ENCODE measurements at places on chromosomes 11 and 22.

GRCh38 chr22:28864878-28865596 is 18.3 kb upstream of the ZNRF3 start:
- DNase-seq: no peak

DNA sequence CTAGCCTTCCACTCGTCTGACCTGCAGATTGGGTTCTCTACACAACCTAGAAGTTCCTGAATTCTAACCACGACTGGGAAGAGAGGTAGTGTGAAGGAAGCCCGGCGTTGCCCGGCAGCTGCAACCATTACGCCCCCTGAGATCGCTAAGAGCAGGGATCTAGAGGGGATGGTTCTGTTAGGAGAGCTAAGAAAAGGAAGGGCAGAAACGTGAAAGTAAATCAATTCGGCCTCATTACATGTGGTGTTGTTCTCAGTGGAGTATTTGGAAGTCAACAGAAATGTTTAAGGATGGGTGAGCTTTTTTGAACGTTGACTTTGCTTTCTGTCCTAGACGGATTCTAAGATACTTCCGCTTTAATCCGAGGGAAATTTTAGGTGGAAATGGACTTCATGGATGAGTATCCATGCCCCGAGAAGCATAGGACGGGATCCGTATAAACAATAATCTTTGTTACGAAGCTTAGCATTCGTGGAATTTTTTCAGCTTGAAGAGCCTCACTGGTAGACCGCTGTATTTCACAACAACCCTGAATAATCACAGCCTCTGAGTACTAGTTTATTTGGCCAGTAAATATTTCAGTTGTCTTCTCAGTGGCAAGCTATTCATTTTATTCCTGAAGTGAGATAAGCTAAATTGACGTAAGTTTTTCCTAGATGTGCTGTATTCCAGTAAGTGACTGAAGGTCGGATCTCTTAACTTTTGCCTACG is 629 bp downstream of the ATP5MG start:
- no peak for DNase-seq

- DNase-seq: no peak
These were observed 1.2 kb downstream of the CAPN5 start for GRCh38 chr11:77067861-77068443.

DNA sequence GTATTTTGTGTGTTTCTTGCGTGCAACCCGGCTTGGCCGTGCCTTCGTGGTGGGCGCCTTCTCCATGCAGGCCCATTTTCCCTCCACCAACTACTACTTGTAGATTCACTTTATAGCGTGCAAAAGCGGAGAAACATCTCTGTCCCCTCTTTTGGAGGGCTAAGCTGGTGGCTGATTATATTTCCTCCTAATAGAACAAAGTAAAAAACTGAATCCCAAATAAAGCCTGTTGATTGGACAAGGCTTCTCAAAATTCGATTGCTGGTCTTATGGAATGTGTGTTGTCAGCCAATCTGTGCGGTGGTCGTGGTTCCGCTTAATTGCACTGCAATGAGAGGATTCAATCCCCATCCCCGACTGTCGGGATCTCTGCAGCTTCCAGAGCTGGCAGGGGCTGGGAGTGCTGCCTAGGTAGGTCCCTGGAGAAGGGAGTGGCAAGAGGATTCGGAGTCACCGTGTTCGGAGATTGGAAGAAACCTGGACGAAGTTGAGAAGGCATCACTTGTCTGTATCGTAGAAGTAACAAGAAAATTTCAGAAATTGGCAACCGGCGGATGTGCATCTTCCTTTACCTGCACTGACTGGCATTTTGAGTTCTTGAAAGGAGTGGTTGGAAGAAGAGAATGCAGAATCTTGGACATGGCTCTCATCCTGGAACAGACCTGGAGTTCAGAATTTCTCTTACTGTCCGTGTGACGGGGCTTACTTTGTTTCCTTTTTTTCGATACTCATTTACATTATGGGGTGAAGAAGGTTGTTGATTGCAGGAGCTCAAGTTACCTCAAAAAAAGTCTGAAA is 1.1 kb downstream of the HMGXB4 start:
- DNase-seq: no peak

DNA sequence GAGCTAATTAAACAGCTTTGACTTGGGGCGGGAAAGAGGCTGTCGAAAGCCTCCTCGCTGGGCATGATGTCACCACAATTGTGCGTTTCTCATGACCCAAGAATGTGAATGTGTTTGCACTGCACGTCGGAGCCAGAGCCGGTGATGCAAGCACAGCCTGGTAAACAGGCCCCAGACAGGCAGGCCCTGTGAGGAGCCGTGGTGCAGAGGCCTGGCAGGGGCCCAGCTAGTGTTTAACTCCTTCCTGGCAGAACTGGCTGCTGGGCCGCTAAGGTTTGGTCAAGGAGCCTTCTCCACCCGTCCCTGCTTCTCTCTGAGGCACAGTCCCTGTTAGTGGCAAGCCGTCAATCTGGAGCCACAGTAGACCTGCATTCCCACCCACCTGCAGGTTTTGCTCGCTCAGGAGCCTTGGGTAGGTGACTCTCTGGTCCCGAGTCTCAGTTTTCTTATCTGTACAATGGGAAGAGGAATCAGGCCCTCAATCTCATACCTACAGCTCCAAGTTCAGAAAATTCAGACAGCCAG is 25.4 kb upstream of the SMTN start:
- no peak for DNase-seq

DNA sequence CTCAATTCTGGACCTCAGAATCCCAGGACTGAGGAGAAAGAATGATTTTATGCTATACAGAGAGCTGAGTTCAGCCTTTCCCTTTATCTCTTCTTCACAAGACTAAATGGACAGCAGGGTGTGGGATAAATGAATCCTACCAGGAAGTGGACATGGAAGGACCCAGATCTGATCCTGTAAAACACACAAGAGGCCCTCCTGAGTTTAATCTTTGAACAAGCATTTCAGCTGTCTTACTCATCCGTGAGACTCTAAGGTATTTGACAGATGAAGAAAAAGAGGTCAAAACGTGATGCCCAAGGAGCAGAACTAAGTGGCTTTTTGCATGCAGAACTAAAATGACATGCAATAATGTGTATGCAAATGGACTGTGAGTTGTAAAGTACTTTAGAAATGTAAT is 511.3 kb downstream of the DLG2 start:
- DNase-seq: no peak

GRCh38 chr11:120547811-120548681 is 36.5 kb downstream of the GRIK4 start:
- no peak for DNase-seq

- DNase-seq: no peak
These were observed 24.3 kb upstream of the PPFIA1 start for GRCh38 chr11:70246196-70246595.

DNA sequence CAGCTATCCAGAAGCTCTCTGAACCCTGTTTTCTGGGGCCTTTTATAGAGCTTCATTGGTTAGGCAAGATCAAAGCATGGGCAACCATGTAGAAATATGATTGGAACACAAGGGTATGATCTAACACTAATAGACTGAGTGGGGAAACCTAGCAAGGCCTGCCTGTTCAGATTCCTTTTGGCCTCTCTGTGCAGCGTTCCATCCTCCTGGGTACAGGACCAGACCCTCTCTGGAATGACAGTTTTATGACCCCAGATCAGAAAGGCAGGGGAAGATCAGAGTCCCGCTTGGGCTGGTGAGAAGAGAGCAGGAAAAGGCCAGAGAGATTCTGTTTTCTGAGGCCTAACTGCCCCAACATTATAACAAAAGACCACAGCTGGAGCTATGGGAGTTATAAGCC is 36.7 kb upstream of the VWA5A start:
- no peak for DNase-seq

GRCh38 chr22:37638391-37639069 is 939 bp upstream of the SH3BP1 start:
- no peak for DNase-seq

DNA sequence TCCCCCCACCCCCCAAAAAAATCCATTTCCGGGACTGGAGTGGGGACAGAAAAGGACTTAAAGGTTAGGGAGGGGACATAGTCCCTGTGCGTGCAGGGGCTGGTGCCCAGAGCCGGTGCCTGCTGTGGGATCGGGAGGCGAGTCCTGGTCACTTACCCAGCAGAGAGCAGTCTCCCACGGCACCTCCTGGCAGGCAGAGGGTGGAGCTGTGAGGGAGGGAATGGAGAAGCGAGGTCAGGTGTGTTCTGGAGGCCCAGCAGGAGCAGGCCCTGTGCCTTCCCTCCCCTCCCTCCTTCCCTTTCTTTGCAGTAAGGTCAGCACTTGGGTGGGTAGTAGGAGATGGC is 28.4 kb downstream of the SHANK3 start:
- no peak for DNase-seq

GRCh38 chr22:19756288-19757128 is 4.1 kb upstream of the TBX1 start:
- DNase-seq: peak; percentile 37

- DNase-seq: peak; percentile 18
These were observed 626 bp upstream of the F2 start for GRCh38 chr11:46718155-46719019.

GRCh38 chr11:6737872-6738466 is 33.8 kb downstream of the OR2AG2 start:
- no peak for DNase-seq

GRCh38 chr22:31841078-31841827 is 87.4 kb downstream of the DEPDC5 start:
- no peak for DNase-seq

GRCh38 chr11:120467627-120468026 is 43.9 kb upstream of the GRIK4 start:
- DNase-seq: no peak

GRCh38 chr11:45181193-45181888 is 34.9 kb downstream of the PRDM11 start:
- no peak for DNase-seq

- no peak for DNase-seq
These were observed 8.9 kb upstream of the FXYD2 start for GRCh38 chr11:117833401-117833891.

DNA sequence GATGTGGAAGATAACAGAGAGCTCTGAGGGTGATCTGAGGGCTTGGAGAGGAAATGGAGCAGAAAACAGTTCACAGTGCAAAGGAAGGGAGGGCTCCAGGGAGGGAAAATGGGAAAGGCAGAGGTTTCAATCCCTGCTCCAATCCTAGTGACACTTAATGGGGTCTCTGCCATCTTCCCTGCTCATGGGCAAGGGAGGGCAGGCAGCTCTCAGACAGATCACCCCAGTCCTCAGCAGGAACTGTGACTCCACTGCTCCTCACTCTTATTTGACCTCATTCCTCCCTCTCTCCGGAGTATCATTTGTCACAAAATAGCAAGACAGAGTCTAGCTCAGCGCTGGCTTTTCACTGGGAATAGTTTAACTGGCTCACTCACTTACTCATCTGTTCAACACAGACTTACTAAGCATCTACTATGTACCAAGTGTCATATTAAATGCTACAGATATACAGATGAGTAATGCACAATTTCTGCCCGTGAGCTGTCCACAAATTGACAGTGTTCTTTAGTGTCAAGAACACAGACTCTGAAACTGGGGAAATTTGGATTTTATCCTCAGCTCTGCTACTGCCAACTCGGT is 817.4 kb downstream of the OPCML start:
- no peak for DNase-seq

- DNase-seq: no peak
These were observed 19.1 kb downstream of the MPEG1 start for GRCh38 chr11:59193587-59194130.

DNA sequence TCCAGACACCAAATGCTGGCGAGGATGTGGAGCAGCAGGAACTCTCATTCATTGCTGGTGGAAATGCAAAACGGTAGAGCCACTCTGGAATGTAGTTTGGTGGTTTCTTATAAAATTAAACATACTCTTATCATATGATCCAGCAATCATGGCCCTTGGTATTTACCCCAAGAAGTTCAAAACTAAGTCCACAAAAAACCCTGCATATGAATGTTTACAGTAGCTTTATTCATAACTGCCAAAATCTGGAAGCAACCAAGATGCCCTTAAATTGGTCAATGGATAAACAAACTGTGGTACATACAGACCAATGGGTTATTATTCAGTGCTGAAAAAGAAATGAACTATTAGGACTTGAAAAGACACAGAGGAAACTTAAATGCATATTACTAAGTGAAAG is 87.8 kb downstream of the APOL5 start:
- DNase-seq: no peak

- no peak for DNase-seq
These were observed 34.1 kb downstream of the PAMR1 start for GRCh38 chr11:35491231-35491871.

DNA sequence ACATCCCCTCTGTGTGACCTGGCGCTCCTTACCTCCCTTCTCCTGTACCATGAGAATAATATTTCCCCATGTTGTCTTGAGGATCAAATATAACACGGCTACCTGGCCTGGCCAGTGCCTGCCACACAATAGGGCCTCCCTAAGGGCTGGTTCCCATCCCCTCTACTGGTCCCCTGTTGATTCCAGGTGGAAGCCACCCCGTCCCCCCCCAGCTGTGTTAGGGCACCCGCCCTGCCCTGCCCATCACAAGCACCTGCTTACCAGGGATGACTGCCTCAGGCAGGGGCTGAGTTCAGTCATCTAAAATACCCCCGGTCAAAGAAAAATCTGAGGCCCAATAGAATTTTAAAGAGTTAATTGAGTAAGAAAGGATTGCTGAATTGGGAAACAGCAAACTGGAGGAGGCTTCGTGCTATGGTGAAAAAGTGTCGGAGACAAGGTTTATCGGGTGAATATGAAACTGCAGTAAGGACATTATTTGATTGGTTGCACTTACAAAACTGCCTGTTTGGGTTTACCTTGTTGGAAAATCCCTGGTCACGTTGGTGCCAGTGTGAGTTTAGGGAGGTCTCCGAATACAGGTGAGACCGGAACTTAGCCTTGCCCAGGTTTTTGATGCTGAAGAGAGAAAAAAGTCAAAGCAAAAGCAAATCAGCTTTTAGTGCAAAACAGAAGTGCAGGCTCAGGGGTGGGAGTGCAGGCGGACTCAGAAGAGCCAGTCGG is 5.2 kb downstream of the APOL1 start:
- no peak for DNase-seq

- DNase-seq: no peak
These were observed 48.9 kb upstream of the TCF20 start for GRCh38 chr22:42319386-42319785.

DNA sequence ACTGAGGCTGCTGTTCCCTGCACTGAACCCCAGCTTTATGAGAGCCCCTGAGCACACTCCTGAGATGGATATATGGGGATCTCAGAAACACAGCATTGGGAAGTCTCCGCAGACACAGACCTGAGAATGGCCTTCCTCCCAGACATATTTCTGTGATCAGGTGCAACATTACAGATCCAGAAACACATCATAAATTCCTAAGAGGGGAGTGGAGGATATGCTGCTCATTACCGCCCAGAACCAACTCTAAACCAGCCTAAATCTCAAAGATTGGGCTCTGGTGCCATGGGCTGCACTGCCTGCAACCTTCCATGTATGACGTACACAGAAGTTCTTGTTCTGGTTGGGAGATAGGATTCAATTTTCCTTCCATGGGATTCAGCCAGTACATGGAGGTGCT is 102.0 kb downstream of the ME3 start:
- DNase-seq: no peak
